ENCODE measurements at places on chromosomes 5 and 9.

DNA sequence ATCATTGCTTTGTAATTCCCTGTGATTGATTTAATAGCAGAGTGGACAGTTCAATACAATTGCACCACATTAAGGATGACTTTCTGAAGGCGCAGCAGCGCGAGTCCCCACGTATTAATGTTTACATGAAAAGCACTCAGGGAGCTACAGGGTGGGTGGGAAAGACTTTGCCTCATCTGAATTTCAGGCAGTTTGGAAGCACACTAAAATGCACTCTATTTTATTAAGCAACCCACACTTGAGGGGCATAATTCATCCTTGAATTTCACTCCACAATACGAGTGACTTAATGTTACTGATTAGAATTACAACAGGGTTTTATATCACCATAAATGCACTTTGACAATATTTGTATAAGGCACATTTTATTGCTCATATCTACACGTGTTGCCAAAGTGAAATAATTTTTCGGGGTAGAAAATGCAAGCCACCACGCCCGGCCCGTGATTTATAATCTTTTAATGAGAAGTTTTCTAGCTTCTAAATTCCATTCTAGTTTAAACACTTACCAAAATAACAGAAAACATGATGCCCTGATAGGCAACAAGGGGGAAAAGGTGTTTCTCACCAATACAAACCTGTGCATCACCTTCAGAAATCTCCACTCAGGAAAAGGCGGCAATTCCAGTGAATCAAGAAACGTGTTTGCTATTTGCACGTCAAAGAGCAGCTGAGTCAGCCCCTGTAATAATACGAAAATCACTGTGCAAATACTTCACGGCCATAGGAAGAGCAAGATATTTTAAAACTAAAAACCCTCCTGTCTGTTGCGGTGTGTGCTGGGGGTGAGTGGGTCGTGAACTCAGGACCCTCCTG, 40.5 kb downstream of the IRX4 start:
- DNase-seq = no peak

DNA sequence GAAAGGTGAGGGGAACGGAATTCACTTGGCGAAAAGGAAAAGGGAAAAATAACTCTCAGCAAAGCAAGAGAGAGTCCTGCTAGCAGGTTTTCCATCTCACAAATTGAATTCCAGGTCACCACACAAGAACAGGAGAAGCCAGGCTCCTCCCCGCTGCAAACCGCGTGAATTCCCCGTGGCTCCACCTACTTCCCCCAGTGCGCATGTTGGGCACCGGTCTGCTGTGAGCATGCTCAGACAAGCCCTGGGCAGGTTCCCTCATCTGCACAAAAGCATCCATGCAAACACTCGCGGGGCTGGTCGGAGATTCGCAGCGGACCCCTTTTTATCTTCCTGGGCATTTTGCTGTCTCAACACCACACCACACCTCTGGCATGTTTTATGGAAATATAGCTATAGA, 58.5 kb upstream of the S1PR3 start:
- DNase-seq = no peak

DNA sequence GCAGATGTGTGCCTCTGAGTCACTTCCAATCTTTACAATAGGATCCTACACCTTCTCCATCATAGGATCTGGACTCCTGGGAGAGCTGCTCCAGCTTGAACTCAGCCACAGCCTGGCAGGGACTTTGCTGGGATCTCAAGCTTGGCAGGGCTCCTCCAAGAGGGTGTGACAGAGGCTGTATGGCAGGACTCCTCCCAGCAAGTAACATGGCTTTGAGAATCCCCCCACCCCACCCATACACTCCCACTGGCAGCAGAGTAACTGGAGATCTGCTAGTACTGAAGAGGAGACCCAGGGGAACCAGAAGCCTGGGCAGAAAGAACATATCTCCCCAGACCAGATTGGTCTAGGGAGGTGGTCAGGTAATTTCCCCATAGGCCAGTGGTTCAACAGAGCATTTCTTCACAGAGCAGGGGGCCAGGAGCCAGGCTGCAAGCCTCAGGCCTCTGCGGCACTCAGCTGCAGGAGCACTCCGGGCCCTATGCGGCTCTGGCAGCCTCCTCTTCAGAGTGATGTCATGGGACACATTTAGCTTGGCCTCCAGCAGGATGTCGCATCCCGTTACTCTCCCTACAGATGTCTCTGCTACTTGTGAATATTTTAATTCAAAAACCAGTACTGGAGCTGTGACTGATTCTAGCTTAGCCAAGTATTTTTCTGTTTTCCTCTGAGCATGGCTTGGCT, 1.7 kb upstream of the ACSL6 start:
- DNase-seq = no peak

DNA sequence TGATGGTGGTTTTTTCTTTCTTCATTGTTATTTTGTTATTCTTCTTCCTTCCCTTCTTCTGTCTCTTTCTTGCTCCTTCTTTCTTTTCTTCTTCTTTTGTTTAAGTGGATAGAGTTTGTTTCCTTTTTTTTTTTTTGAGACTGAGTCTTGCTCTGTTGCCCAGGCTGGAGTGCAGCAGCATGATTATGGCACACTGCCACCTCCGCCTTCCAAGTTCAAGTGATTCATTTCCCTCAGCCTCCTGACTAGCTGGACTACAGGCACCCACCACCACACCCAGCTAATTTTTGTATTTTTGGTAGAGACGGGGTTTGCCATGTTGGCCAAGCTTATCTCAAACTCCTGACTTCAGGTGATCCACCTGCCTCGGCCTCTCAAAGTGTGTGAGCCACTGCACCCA, 40.3 kb downstream of the JAK2 start:
- no peak for DNase-seq

DNA sequence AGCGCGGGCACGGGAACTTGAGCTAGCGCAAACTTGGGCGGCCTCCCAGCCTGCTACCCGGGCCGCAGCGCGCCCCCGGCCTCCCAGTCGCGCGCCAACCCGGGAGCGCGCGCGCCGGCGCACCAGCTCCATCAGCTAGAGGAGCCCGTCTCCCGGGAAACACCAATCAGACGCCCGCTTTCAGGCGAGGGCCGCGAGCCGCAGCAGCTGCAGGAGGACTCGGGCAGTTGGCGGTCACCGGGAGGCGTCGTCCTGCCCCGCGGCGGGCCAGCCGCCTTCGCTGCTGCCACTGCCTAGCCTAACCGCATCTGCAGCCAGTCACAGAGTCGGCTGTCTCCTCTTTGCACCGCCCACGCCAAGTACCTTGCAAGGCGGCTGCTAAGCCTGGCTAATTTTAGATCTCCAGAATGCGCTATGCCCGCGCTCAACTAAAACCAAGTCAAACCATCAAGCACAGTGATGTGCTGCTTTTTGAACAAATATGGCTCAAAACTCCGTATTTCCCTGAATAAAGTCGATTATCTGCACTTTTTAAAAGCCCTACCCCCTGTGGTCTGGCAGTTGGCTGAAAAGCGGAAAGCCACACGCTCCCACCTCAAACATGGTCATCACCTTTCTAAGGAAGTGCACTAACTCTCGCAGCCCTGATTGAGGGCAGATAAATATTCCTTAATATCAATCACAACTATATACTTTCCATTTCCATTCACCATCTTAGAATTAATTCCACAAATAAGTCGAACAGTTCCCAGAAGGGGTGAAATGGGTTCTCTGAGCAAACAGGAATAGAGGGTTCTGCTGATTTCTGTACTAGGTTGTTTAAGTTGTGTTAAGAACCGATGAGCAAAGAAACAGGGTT, 221.8 kb downstream of the MEF2C start:
- DNase-seq = no peak
